Fibroblast of skin of right quadriceps (primary cell): ENCODE measurements at places on chromosomes 2 and 18.

- peak; percentile 98 for DNase-seq
Measured at GRCh38 chr2:8633735-8634313, 48.0 kb upstream of the ID2 start.

DNA sequence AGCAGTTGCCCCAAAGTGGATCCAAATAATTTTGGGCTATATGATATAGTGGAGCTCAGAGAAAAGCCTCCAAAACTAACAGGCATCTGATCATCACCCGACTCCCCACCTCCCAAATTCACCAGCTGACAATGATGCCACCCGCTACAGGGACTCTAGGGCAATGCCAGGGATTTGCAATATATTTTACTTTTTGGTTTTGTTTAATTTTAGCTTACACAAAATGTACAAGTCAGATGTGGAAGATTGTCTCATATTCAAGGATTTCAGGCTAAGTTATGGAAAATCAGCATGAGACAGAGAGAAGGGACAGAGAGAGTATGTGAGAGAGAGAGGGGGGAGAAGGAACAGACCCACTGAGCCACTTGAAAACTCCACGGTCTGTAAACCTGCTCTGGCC is 187.4 kb downstream of the TMEM247 start:
- no peak for DNase-seq

- no peak for DNase-seq
Measured at GRCh38 chr2:190343089-190343535, 277 bp upstream of the INPP1 start.

DNA sequence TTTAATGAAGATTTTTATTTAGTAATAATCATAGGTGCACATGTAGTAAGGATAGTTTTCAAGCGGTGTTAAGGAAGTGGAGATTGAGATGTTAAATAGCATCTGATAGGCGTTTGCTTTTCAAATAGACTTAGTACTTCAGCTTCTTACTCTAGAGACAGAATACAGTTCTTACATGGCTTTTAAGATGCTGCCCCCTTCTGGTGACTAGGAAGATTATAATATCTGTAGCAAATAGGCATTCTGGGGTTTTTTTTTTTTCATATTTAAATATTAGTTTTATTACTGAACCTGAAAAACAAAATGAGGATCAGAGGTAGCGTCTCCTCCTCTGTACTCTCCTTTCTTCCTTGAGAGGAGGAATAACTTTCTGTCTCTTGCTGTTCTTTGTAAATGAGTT is 100.2 kb downstream of the AGAP1 start:
- peak; percentile 74 for DNase-seq

GRCh38 chr2:184030245-184030644 is 568.1 kb upstream of the ZNF804A start:
- no peak for DNase-seq

DNA sequence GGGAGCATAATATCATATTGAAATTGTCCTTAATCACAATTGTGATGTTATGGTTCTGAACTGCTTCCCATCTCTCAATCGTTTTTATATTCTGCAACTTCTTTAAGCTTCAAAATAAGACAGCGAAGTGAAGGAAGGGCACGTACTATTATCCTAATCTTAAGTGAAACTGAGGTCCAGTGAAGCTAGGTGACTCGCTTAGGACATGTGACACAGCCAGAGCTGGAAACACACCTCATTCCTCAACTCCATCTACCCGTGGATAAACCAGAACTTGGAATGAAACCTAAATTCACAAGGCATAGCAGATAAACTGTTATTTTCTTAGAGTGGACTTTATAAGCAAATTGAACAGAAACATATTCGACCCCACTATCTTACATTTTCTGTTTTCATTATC is 191.2 kb upstream of the PXDN start:
- no peak for DNase-seq
